ENCODE measurements at places on chromosomes 6 and 20.
A peak's percentile ranks its signal among the peaks of the same experiment; 100 is the strongest.

DNA sequence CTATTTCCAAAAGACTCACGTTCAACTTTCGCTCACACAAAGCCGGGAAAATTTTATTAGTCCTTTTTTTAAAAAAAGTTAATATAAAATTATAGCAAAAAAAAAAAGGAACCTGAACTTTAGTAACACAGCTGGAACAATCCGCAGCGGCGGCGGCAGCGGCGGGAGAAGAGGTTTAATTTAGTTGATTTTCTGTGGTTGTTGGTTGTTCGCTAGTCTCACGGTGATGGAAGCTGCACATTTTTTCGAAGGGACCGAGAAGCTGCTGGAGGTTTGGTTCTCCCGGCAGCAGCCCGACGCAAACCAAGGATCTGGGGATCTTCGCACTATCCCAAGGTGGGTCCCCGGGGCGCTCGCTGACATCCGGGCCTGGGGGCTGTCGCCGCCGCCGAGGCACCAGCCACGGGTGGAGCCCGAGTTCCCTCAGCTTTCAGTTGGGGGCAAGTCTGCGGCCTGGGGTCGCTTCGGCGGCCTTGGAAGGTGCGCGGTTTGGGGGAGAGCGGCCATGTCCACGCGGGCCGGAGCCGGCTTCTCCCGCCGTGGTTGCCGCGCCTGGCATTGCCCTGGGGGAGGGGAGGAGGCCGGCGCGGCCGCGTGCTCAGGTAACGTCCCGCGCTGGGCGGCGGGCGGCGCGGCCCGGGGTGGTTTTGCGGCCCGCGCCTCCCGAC is 429 bp downstream of the AMD1 start:
- peak; percentile 20 for DNase-seq

DNA sequence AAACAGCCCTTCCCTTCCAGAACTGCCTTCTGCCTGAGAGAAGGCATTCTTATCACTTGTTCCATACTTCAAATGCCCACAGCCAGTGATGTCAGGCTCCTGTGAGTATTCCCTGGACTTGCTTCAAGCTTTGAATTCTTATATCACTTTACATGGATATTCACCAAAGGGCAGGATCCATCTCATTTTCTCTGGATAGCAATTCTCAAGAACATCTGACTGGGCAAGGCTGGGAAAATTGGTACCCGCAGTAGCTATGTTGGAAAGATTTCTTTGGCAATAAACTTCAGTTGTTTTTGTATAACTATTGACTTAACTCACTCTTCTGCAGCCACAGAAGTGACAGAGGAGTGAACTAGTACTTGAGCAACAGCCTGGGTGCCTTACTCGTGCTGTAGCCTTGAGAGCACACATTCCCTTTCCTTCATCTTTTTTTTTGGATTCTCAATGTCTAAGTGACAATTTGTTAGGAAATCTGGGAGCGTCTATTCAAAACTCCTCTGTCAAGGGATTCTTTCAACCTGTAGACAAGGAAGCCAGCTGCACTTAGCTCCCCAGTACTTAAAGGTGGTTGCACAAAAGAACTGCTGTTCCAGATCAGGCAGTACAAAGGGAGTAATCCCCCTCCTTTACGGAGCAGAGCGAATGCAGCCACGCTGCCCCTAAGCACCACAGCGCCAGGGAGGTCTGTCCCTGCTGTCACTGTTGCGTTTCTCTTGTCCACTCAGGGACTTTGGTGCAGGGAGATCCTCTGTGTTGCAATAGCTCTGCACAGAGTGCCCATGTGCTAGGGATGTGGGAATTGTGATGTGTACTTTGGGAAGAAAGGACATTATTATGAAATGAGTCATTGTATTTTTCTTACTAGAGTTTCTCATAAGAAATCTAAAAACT is 69.6 kb downstream of the JAG1 start:
- DNase-seq = no peak

DNA sequence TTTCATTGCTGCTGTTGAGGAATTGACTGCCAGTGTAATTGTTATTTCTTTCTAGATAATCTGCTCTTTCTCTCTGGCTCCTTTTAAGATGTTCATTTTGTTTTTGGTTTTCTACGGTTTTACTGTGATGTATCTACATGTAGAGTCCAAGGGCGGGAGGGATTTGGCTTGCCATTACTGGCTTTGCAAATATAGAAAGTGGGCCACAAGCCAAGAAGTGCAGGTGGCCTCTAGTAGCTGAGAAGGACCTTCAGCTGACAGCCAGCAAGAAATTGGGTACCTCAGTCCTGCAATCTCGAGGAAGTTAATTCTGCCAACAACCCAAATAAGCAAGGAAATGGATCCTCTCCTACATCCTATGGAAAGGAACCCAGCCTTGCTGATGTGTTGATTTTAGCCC is 42.8 kb upstream of the GLP1R start:
- DNase-seq = no peak

DNA sequence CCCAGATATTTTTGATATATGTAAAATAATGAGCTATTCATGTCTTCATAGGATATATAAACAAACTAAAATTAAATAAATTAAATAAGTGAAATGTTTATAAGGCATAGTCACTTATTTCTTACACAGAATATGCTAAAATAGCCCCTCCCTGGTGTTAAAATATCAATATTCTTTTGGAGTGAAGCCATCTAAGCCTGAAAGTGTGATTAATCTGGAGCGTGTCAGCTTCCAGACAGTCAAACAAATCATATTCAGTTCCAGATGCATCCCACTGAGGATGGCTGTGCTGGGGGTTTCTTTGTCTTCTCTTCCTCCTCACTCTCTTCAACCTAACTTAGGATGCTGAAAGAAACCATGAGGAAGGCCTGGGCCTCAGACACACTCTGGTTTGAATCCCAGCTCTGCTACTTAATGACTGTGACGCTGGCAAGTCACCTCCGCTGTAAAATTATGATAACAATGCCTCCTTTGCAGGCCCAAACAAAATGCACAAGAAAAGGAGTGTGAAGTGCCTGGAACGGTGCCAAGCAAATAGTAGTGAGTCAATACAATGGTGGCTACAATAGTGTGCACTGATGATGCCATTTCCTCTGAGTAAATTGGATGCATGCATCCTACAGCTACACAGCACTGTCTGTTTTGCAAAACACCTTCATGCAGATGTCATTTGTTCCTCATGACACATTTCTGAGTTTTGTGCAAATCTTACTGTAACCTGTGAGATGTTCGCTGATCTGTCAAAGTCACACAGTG is 161.4 kb downstream of the FOXC1 start:
- no peak for DNase-seq

- no peak for DNase-seq
These were observed 3.5 kb downstream of the TBPL1 start for GRCh38 chr6:133956416-133957049.

DNA sequence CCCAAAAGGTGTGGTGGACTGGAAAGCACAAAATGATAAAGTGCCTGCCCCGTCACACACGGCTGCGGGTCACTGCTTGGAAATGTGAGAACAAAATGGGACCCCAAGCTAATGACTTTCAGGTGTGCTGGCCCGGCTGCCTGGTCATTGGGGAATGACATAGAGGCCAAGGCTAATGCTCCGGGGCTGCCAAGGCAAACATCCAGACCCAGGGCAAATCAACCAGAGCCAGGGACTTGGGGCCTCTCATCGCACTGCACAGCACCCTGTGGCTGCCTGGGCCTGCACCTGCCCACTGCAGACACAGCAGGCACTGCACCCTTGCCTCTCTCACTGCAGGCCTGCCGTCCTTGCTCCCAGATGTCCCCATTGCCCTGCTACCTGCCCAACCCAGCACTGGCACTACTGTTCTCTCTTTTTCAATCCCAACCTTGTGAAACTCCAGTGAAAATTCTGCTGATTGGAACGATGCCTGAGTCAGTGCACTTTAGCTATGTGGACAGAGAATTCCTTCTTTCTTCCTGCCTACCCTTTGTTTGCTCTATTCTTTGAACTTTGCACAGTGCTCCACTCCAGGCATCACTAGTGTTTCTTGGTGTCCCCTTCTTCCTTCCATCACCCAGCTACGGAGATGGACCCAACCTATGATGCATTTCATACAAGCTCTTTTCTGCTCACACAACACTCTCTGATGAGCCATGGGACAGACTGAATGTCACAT is 849.5 kb downstream of the MAFB start:
- DNase-seq = no peak

GRCh38 chr6:72048080-72048479 is 161.7 kb downstream of the RIMS1 start:
- DNase-seq = no peak

DNA sequence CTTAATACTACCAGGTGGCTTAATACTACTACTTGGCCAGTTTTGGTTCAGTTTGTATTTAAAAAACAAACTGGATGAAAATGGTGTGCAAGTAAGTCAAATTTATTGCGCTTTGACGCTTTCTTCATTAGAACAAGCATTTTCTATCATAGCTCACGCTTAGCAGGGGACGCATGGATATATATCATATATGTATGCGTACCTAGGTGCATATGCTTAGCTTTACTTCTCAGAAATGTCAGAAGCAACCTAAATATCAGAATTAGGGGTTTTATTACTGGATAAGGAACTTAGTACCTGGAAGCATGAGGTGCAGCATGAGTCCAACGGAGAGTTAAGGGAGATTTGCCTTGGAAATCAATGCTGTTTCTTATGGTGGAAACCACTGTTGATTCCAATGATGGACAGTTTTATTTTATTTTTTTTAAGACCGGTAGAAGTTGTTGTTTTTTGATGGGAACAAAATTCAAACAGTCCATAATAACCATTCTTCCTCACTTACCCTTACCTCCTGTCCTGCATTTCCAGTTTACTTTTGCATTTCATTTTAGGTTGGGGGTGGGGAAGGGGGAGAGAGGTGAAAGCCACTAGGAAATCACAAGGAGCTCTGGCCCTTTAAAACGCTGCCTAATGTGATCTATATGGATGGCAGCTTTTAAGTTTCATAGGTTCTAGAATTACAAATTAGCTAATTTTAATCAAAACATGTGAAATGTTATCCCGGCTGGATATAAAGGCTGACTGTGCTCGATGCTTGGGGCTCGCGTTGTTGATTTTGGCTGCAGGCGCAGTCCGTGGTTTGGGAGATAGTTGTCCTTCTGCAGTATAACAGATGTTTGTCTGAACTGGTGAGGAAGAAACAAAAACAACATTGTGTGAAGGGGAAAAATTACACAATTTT is 2.1 kb downstream of the SOBP start:
- no peak for DNase-seq

DNA sequence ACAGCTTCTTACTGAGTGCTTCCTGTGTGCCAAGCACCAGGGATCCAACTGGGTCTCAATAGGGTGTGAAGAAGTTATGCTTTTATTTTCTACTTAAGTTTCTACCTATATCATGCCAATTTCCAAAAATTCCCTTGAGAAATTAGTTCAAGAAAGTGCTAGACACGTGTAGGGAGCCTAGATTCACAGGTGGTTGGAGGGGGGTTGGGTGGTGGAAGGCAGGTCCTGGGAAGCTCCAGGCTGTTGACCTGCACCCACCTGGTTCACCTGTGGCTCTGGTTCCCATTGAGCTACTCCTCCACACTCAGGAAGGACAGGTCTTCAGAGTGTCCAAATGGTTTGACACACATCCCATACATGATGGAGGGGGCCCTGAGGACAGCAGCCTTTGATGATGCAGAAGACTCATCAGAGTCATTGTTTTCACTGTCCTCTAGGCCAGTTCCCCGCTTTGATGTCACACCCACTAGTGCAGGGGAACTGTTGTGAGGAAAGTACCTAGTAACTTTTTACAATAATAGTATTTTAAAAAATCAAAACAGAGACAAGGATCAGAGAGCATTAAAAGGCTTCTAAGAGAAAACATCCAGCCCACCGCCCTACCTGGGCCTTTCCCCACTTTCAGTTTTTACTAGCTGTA is 39.8 kb upstream of the MYL9 start:
- no peak for DNase-seq

DNA sequence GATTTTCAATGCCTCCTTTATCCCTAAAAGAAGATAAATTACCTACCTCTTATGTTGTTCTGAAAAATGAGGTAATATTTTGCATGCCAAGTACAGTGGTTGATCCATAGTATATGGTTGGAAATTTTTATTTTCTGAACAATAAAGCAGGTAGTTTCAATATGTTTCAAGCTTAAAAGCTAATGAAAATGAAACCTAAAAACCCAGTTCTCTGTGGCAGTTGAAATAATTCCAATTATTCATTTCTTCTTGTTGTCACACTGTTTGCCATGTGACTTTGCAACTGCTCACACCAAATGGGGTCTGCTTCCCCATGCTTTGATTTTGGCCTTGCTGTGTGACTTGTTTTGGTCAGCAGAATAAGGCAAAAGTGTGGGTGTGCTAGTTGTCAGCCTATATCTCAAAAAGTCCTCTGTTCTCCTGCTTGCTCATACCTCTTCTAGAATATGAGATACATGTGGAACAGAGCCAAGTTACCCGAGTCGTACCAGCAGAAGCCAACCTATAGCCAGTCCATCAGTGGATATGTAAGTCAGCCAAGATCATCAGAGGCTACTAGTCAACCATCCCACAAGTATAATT is 197.2 kb upstream of the THEMIS start:
- no peak for DNase-seq

GRCh38 chr6:157406661-157407060 is 25.7 kb downstream of the ZDHHC14 start:
- no peak for DNase-seq

DNA sequence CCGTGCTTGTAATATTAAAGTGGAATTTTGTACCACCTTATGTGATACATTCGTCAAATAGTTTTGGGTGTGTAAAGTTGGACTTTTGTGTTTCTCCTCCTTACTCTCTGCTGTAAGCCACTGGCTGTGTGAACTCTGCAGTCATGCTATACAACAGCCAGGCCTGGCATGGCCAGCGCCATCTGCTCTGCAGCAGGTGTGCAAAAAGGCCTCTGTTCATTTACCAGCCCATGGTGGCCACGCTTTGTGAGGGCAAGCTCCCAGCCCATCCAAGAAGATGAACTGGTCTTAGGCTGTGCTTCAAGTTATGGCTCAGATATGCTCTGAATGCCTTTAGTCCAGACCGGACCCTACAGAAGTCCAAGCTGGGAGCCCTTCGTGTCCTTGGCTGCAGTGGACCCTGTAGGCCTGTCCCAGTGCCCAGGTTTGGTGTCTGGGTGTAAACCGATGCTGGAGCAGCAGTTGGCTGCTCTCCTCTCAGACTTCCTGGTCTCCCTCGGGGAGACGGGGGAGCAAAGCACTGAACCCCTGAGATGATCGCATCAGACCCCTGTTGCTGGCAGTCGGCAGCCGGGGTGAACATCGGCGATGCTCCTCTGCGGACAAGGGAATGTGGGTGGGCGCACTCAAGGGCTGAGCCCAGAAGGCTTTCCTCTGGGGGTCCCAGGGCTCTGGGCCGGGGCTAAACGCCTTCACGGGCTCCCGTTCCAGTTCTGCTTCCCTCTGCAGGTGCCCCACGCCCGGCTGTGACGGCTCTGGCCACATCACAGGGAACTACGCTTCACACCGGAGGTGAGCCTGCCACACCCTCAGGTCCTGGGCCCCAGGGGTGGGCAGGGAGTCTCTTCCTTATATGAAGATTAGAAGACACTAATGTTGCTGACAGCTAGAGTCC is 28.6 kb upstream of the PCMTD2 start:
- DNase-seq = no peak

GRCh38 chr6:44192428-44193041 is 24.2 kb upstream of the MYMX start:
- no peak for DNase-seq
